Sciatic nerve (tissue), 2 donors: ENCODE measurements at places on chromosomes 16 and 17. TPM values are rescaled to one million over a fixed set of nuclear protein-coding genes. Genes with fewer than 3 reads are reported as not detected.

CES4A gene
- total RNA-seq = 13.2 TPM

KRTAP4-4 gene
- total RNA-seq = not detected

HOXB5 gene
- 2.4 TPM for total RNA-seq

SECTM1 gene
- total RNA-seq = 22.2 TPM

CCL17 gene
- total RNA-seq = not detected

SEZ6 gene
- total RNA-seq = not detected

CDK5RAP3 gene
- total RNA-seq = 187 TPM

SLC5A10 gene
- not detected for total RNA-seq

CCL7 gene
- total RNA-seq = 1.6 TPM

PIPOX gene
- 1.5 TPM for total RNA-seq

HS3ST4 gene
- total RNA-seq = 0.22 TPM

DNA sequence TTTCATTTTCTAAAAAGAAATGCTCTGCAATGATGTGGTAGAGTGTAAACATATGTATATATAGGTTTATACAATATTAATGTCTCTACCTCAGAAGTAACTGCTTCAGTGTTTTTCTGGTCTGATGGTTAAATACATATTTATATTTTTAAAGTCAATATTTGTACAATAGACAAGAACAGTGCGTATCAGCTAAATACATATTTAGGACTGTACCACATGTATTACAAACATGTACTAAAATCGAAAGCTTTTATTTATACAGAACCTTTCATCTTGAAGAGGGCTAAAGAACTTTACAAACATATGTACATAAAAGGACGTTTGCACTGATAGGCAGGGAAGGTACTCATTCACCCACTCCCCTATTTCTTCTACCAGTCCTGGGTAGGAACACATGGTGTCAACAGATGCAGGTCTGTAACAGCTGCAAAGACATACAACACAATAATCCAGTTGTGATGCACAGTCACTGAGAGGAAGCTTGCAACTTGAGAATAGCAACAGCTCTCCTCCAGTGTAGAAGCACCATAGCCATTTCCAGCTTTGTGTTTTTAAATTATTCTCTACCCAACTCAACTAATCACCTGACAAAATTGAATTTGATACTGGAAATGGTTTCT, 206.9 kb upstream of the C17orf78 start:
- DNase-seq = no peak

GRCh38 chr17:82893779-82894178, 54.0 kb upstream of the ZNF750 start:
- DNase-seq = no peak

DNA sequence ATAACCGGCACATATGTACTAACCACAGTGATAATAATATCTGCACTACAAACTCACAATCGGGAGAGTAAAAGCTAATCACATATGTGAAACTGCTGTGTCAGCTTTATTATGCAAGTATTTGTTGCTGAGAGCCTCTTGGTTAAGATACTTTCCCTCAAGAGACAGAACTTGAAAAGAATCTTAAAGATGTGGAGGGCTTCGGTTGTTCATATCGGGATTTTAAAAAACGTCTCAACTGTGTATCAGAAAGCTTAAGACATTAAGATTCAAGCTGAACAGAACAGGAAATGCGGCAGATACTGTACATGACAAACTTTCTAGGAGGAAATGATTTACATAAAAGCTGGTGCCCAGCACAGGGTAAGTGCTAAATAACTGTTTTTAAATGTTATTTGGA, 27.5 kb upstream of the HLF start:
- DNase-seq = no peak

DNA sequence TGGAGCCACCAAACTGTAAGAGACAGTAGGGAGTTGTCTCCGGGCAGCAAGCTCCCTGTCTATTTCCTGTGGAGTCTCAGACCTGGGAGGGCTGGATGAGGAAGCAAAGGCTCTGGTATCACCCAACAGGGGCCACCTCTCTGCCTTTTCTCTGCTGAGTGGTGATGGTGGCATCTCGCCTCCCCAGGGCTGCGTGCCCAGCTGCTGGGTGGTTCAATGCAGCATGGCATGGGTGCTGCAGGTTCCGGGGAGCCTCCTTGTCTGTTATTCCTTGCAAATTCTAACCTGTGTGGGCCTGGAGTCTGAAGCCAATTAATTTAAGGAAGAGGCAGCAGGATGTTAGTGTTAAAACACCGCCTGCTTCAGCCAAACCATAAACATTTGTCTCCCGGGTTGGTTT, 78.2 kb downstream of the CCDC182 start:
- no peak for DNase-seq

DNA sequence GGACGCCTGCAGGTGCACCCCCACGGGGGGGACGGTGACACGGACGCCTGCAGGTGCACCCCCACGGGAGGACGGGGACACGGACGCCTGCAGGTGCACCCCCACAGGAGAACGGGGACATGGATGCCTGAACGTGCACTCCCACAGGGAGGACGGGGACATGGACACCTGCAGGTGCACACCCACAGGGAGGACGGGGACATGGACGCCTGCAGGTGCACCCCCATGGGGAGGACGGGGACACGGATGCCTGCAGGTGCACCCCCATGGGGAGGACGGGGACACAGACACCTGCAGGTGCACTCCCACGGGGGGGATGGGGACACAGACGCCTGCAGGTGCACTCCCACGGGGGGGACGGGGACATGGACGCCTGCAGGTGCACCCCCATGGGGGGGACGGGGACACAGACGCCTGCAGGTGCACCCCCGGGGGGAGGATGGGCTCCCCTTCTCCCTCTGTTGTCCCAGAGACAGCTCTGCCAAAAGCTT, 114.5 kb upstream of the METRNL start:
- no peak for DNase-seq

DNA sequence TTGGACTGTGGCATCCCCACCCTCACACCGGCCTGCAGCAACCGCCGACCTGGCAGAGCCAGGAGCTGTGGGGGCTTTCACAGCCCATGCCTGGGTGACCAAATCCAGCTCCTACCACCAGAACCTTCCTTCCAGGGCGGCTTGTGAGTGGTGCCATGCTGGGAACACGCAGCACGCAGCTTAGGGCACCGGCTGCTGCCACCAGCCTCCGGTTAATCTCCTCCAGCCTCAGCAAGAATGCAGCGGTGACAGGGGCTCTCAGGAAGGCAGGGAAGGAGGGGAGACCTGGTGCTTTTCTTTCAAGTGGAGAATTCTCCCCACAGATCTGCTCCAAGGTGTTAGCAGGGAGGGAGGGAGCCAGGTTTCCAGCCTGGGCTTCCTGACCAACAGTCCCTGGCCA, 32.3 kb upstream of the ANKRD40CL start:
- DNase-seq = no peak

DNA sequence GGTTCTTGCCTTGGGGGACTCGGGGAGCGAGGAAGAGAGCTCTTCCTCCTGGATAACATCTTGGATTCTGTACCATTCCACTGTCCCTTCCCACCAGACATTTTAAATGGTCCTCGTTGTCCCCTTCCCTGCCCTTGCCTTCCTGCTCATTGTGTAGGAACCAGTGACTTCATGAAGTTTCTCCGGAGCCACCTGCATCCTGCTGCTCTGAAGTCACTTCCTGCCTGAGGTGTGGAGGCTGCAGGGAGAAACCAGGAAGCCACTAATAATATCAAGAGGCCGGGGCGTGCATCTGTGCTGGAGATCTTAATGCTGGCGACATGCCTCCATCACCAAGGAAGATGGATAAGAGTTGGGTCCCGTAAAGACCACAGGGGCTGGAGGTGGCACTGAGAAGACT, 6.2 kb upstream of the SLC16A13 start:
- DNase-seq = no peak

GRCh38 chr17:81821603-81822311, 11.3 kb downstream of the MCRIP1 start:
- peak; percentile 78 for DNase-seq

- DNase-seq = no peak
These were observed 29.9 kb downstream of the SMURF2 start for GRCh38 chr17:64632194-64632593.

GRCh38 chr17:51435641-51436091, 175.3 kb downstream of the UTP18 start:
- DNase-seq = no peak

- DNase-seq = no peak
These were observed 35.2 kb downstream of the TSC2 start for GRCh38 chr16:2082983-2083364.

- DNase-seq = no peak
These were observed at the start of gene RHBDL1 for GRCh38 chr16:674968-675883. Gene RHBDL1, plus strand, starts transcription at chr16:675671. Its CDS starts 120 bp downstream, at chr16:675791.
